Urinary bladder (tissue), 4 donors: ENCODE measurements at places on chromosomes 1 and 21. TPM values are rescaled to one million over a fixed set of nuclear protein-coding genes. Genes with fewer than 3 reads are reported as not detected.

- DNase-seq, result no peak
Observed at GRCh38 chr1:234675572-234675971, 65.6 kb upstream of the IRF2BP2 start.

The E2F2 gene
- 2.9 TPM for total RNA-seq

The ERG gene
- total RNA-seq, result 17.1 TPM

The TMPRSS15 gene
- not detected for total RNA-seq

The DNASE2B gene
- not detected for total RNA-seq

DNA sequence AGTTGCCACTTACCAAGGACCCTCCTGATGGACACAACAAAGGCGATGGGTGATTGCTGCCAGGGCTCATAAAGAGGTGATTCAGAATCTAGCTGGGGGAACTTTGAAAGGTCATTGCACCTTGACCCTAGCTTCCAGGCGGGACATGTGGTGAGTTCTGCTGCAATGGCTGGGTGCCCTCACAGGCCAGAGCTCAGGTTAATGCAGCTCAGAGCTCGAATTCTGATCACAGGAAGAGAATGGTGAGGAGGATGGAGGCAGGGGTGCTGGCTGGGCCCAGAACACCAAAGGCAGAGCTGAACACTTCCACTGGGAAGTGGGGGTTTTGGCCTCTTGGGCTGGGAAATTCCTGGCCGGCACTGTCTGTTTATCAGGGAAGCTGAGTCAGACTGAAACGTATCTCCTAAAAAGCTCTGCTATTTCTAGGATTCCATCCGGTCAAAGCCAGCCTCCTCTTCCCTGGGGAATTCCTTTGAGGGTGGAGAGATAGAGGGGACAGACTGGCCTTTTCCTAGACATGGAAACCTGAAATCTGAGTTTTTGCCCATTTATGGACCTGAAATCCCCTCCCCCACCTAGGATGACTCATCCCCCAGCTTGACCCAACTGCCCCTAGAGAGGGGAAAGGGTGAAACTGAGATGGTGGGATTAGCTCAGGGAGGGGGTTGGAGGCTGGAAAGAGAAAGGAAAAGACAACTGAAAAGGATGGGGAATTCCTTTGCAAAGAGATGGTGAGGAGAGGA is 27.2 kb downstream of the NUAK2 start:
- DNase-seq, result no peak

DNA sequence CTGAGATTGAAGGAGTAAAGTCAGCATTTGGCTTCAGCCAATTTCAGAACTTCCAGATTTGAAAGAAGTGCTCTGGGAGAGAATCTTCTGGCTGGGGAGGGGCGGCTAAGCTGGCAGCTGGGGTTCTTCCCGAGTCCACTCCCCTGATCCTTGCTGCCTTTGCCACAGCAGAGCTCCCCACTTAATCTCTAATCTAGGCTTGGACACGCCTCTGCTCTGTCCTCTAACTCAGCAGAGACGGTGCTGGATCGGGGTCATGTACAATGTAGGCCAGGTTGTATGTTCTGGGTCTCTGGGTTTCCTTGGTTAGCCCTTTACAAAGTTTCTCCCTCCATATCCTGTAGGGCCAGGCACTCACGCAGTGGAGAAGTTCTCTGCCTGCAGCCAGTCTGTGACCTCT is 10.1 kb upstream of the GSTM3 start:
- DNase-seq, result no peak

GRCh38 chr1:107874221-107874620 is 90.8 kb downstream of the VAV3 start:
- no peak for DNase-seq

DNA sequence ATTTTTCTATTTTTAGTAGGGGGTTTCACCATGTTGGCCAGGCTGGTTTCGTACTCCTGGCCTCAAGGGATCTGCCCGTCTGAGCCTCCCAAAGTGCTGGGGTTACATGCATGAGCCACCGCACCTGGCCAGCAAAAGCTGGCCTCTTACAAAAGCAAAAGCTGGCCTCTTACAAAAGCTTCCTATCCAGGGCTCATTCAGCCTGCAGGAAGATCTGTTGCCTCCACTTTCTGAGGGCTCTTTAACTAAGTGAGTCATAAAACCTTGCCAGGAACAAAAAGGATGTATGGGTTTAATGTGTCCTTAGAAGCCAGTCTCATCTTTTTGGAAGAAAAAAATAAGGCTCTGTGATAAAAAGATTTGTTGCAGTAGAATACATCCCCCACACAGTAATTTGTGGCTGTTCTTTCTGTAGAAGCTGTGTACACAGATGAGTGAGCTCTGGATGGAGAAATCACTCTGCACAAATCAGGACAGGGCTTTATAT is 15.0 kb downstream of the HTR1D start:
- no peak for DNase-seq

DNA sequence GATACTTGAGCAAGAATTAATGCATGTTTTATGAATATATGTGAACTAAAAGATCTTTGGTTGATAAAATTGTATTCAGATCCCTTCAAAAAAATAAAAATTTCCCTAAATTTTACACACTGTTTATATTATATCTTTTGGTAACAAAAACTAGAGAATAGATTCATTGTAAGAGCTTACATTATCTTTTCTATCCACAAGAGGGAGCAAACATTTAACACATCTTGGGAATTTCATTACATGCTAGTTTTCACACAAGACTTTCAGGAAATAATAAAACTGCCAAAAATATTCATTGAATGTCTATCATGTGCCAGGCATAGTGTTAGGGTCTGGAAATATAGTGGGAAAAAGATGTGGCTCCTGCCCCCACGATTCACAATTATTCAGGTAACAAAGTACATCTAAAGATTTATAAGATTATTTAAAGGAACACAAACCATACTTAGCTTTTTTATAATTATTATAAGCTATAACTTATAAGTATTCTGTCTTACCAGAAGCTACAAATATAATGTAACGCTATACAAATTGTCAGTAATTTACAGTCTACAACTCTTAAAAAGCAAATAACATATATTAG is 30.6 kb downstream of the FAF1 start:
- no peak for DNase-seq

DNA sequence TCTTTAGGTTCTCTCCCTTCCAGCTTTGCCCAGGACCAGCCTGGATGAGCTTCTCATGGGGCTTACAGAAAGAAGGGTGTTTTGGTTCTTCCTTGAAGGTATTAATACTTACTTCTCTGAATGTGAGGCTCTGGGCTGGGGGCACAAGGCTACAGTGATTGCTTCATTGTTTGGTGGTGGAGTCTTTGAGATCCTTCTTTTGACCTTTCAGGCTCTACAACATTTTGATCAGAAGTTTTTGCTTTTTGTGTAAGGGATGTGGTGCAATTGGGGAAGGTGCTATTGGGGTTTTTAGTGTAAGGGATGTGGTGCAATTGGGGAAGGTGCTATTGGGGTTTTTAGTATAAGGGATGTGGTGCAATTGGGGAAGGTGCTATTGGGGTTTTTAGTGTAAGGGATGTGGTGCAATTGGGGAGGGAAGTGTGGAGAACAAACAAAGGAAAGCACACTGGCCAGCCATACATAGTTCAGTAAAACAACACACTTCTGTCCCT is 103.6 kb upstream of the IVNS1ABP start:
- no peak for DNase-seq

DNA sequence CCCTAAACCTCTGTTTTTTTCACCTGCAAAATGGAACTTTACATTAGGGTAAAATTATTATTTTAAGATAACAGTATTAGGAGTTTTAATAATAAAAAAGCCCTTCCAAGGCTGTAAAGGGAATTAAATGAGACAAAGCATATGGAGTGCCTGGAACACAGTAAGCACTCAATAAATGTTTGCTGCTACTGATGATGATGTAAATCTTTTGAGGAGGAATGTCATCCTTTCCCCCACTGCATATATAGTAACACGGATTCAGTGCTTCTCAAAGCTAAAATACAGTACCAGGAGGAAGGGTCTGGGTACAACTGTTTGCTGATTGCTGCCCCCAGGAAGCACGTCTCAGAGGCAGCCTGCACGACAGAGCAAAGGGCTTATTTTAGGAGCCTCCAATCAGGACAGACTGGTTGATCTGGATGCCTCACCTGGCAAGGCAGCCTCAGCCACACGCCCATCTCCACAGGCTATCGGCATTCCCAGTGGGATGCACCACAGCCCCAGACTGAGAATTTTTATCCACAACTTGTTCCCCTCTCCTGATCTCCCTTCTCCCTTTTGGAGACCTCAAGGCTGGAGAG is 64.4 kb downstream of the GADD45A start:
- DNase-seq, result no peak
